Posterior vena cava (tissue), 2 donors: ENCODE measurements at places on chromosomes 12 and 14. TPM values are rescaled to one million over a fixed set of nuclear protein-coding genes. Genes with fewer than 3 reads are reported as not detected.

Gene ANG
- total RNA-seq, result 11.5 TPM

Gene RNASE7
- total RNA-seq, result not detected

Gene NDRG2
- 78.0 TPM for total RNA-seq

Gene NANOG
- 0.56 TPM for total RNA-seq

Gene ADCY4
- 35.2 TPM for total RNA-seq

Gene PROX2
- not detected for total RNA-seq

Gene TAS2R42
- total RNA-seq, result not detected

Gene SMIM10L1
- 15.1 TPM for total RNA-seq

Gene SAV1
- total RNA-seq, result 32.9 TPM

Gene PSMD9
- total RNA-seq, result 37.9 TPM

Gene ARHGAP9
- total RNA-seq, result 20.7 TPM

Gene EML1
- 83.1 TPM for total RNA-seq

Gene SLC4A8
- 0.79 TPM for total RNA-seq
